ENCODE measurements at places on chromosomes 16 and 17.

- no peak for DNase-seq
These were observed 2.6 kb downstream of the HSD17B2 start for GRCh38 chr16:82037666-82038065.

GRCh38 chr16:66325717-66326376 is 40.6 kb upstream of the CDH5 start:
- DNase-seq, result no peak

- no peak for DNase-seq
These were observed 163.6 kb upstream of the C17orf78 start for GRCh38 chr17:37212179-37212578.

DNA sequence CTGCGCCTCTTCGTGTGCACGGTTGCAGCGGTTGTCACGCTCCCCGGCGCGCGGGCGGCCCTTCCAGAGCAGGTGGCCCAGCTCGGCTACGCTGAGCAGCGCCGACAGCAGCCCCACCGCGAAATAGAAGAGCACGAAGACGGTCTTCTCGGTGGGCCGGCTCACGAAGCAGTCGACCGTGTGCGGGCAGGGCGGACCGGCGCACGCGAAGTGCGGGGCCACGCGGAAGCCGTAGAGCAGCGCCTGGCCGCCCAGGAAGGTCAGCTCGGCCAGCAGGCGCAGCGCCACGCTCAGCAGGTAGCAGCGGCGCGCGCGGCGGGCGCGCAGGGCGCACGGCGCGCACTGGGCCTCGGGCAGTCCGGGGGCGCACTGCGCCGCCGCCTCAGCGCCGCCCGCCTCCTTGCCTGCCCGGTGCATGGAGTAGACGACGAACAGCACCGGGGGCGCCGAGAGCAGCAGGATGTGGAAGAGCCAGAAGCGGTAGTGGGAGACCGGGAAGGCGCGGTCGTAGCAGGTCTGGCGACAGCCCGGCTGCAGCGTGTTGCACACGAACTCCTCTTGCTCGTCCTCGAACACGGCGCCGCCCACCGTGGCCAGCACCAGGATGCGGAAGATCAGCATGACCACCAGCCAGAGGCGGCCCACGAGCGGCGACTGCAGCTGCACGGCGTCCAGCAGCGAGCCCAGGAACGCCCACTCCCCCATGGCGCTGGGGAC is 1.3 kb downstream of the GJD3 start:
- DNase-seq, result no peak

- DNase-seq, result no peak
These were observed 11.6 kb downstream of the NUDT16L1 start for GRCh38 chr16:4704913-4705312.

GRCh38 chr16:82156761-82157533 is 13.1 kb downstream of the MPHOSPH6 start:
- DNase-seq, result no peak

- DNase-seq, result no peak
These were observed 800 bp downstream of the ZNF747 start for GRCh38 chr16:30533748-30534367.

DNA sequence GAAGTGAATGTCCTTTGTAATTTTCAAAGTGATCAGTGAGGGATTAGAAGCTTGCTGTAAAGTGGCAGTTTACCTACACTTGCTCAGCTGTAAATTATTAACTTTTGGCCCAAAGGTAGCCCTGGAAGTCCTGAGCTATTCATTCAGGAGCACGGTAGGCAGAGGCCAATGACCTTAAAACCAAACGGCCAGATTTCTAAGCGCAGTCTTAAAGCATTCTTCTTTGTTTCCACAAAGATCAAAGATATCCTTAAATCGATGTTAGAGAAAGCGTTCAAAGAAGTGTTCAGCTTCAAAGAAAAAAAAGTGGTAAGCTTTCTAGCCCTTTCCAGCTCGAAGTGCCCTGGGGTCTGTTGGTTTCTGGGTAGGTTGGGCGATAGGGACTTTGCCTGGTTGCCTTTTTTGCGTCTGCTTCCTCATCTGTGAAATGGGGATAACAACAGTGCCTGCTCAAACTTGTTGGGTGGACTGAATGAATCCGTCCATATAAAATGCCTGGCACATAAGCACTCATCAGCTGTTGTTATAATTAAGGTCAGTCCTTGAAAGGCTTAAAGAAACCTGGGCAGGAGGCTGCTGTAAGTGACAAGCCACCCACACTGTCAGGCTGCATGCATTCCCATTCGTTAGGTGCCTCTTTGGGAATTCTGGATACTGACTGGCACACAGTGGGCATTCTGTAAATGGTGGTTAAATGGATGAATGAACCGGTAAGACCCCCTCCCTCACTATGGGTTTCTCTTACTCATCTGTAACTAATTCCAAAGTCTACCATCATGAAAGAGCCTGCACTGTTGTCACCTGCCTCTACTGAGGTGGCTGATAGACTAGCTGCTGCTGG is 113.2 kb downstream of the PRKCA start:
- no peak for DNase-seq

GRCh38 chr16:87976665-87977064 is 25.4 kb downstream of the BANP start:
- DNase-seq, result no peak

DNA sequence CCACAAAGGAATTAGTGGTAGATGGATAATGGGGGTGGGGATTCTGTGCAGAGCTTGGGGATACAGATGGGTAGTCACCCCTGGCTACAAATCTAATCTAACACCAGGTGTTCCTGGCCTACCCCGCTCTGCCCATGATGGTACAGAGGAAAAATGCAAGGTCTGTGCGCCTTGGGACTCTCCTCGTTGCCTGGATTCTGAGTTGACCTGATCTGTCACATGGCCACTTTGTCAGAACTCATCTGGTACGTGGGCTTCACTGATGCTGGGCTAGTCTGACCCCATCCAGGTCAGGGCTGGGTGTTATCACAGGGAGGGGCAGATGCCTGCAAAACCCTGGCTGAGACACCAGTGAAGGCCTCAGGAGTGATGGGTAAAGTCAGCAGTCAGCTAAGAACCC is 5.2 kb downstream of the ZNF764 start:
- DNase-seq, result no peak

GRCh38 chr17:44117351-44117750 is 6.1 kb downstream of the HDAC5 start:
- DNase-seq, result no peak

DNA sequence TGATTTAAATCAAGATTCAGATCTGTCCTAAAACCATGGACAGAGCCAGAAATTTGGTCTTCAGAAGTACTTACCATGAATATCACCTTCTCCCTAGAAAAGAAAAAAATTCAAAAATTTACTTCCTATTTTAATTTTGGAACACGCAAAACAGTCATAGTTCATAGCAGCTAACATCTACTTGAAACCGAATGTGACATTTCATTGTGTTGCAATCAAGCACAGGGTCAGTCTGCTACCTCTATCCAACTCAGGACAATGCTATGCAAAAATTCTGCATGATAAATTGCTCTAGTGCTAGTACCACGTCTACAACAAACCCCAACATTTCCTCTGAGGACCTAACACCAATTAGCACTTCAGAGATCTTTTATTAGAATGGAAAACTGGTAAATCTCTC is 7.7 kb downstream of the JPT1 start:
- DNase-seq, result no peak

GRCh38 chr17:59387351-59388068 is 56.1 kb downstream of the YPEL2 start:
- DNase-seq, result no peak

DNA sequence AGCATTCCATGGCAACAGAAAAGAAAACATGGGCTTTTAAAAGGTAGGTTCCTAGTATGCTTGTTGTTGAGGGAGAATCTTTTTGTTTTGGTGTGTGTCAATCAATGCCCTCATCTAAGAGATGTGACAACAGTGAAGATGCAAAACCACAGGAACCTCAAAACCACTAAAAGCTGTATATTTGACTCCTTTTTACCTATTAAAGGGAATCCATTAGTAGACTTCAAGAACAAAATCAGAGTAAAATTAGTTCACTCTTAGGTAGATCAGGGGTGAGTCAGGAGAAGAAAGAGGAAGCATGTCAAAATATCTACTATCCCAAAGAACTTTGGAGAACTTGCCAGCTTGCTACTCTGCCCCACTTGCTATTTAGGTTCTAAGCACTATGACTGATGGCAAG is 89.1 kb downstream of the CDK5R1 start:
- DNase-seq, result no peak

GRCh38 chr17:67085406-67085805 is 41.1 kb downstream of the CACNG1 start:
- DNase-seq, result no peak

GRCh38 chr17:10798910-10799309 is 5.0 kb downstream of the TMEM238L start:
- DNase-seq, result no peak

DNA sequence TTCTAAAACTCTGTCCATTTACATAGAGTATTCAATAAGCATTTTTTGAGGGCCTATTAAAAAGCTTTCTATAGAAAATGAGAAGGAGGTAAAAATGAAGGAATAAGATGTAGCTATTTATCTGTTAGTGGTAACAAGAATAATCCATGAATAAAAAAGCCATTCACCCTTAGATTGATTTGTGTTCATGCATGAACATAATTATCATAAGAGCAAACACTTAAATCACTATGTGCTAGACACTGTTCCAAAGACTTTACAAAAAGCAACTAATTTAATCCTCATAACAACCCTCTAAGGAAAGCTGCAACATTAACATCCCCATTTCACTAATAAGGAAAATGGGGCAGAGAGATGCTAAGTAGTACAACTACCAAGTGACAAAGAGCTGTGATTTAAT is 6.6 kb downstream of the CCDC47 start:
- no peak for DNase-seq

- DNase-seq, result peak; percentile 65
These were observed 527 bp downstream of the TRAF4 start for GRCh38 chr17:28744104-28744971.

- no peak for DNase-seq
These were observed 195.5 kb downstream of the FTO start for GRCh38 chr16:53899431-53899830.

- DNase-seq, result no peak
These were observed 598 bp downstream of the NIP7 start for GRCh38 chr16:69340095-69340644.

DNA sequence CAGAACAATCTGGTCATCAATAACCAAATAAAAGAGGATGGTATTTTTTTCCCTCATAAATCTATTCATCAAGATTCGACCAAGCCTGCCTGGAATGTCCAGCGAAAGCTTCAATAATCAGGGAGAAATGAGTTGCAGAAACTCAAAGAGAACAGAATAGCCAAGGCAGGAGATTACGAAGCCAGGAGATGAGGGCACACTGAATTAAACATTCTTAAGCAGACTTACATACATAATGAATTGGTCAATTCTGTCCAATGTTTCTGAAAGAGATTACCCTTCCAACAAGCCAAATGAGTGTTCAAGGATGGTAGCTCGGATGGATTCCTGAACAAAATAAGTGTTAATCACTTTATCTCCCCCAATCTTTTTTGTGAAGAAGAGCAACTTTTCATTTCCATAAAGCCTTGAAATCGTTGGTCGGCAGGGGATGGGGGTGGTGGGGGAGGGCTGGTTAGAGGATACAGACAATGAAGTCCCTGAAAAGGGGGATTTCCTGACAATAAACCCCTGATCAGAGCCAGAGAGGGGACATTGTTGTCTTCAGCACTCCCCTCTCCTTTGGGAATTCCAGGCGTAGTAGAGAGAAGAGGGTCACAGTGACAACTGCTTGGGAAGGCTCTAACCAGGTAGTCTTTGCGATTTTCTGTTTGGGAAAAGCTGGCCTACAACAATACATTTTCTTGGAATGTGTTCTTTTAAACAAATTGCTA is 20.7 kb downstream of the TOX3 start:
- no peak for DNase-seq

DNA sequence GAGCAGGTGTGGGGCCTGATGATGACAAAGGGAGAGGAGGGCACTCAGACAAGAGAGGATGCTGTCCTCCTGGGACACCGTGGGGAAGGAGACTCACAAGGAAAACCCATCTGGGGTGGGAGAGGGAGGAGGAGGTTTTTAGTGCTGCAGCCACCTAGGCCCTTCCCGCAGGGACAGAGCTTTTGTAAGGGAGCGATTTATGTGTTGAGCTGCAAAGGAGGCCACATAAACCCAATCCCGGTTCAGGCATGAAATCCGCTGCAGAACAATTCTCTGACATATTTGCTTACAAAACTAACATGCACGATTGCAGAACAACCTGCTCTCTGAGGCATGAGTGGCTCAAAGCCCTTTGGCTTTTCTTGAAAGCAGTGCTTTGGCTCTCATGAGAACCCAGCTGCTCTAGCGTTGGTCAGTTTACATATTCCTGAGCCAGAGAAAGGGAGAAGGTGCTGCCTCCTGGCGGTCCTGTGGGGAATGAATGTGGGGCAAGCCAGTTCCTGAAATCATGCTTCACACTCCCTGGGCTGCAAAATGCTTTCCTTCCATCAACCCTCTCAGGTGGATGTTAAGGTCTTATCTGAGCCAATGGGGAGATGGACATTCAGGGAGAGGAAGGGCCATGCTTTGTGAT is 122.4 kb upstream of the NLRP1 start:
- peak; percentile 25 for DNase-seq

GRCh38 chr17:71412803-71413202 is 708.0 kb upstream of the SOX9 start:
- DNase-seq, result no peak

- DNase-seq, result no peak
These were observed 772 bp upstream of the NUP93 start for GRCh38 chr16:56728980-56729734.

GRCh38 chr16:9607515-9608230 is 516.2 kb downstream of the HAPSTR1 start:
- DNase-seq, result no peak

DNA sequence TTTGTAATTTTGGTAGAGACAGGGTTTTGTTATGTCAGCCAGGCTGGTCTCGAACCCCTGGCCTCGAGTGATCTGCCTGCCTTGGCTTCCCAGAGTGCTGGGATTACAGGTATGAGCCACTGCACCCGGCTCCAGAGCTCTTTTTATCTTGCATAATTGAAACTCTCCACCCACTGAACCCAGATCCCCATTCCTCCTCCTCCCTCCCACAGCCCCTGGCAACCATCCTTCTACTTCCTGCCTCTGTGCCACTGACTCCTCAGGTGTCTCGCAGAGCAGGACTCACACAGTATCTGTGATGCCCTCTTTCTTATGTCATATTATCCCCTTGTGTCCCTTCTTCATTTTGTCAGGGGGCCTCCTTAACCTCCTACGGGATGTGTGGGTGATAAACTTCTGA is 340.7 kb downstream of the SLC39A11 start:
- no peak for DNase-seq

GRCh38 chr16:1916640-1916990 is 1.6 kb downstream of the HS3ST6 start:
- no peak for DNase-seq

- peak; percentile 3 for DNase-seq
These were observed 30.7 kb downstream of the CDRT4 start for GRCh38 chr17:15436473-15437302.

GRCh38 chr17:45038728-45039634 is 12.5 kb downstream of the DCAKD start:
- no peak for DNase-seq

All from activated CD4-positive, alpha-beta T cell treated with anti-CD3 and anti-CD28 coated beads, Interleukin-2, amount 50 U/mL, for 24 hours (primary cell).